Stimulated activated CD4-positive, alpha-beta T cell treated with anti-CD3 and anti-CD28 coated beads, TNF-alpha, amount 100 ng/mL, for 24 hours (primary cell): ENCODE measurements at places on chromosomes 11 and 22.

DNA sequence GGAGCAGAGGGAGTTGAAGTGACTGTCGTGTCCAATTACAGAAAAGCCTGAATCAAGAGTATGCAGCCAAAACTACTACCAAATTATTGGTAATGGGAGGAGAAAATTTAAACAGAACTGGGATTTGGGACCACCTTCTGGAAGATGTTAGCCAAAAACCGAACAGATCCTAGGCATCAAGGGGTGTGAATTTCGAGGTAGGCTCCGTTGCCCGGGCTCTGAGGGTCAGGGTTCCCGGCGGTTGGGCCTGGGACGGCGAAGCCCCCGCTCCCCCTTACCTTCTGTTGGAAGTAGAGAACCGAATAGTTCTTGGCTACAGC, 313 bp downstream of the PRCP start:
- no peak for DNase-seq

- DNase-seq, result no peak
Observed at GRCh38 chr11:126521196-126521595, 165.7 kb downstream of the ST3GAL4 start.

DNA sequence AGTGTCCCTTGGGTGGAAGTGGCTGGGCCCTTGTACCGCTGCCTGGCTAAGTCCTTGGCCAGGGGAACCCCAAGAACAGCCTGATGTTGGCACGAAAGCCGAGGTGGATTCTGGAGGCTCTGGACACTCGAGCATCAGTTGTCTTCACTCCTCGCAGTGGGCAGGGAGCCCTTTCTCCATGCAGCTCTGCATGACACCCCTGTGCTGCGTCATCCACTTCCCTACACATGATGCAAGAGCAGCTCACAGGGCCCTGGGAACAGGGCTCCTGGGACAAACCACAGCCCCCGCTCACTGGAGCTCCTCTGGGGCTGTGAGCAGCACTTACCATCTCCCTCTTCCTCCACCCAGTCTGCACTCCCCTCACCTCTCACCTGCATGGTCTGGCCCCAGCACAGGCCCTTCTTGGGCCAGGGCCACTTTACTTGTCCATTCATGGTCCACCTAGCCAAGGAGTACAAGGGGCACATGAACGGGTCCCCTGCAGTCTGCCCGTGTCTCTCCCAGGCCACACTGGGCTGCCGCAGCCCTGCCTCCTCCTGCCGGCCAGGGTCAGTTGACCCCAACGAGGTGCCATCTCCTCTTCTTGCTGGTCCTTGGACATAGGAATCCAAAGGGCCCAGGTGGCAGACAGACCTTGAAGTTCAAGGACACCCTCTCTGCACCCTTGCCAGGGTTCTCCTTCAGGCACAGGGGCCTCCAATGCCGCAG, 66.5 kb downstream of the IGF2 start:
- no peak for DNase-seq

GRCh38 chr11:69775163-69775755, at the start of gene FGF4:
Gene FGF4, minus strand, starts transcription at chr11:69775341. Its CDS starts 257 bp downstream, at chr11:69775084.
- DNase-seq, result no peak

- no peak for DNase-seq
Observed at GRCh38 chr11:34427186-34427805, 11.4 kb upstream of the CAT start.
